ENCODE measurements at places on chromosomes 5 and 9.

DNA sequence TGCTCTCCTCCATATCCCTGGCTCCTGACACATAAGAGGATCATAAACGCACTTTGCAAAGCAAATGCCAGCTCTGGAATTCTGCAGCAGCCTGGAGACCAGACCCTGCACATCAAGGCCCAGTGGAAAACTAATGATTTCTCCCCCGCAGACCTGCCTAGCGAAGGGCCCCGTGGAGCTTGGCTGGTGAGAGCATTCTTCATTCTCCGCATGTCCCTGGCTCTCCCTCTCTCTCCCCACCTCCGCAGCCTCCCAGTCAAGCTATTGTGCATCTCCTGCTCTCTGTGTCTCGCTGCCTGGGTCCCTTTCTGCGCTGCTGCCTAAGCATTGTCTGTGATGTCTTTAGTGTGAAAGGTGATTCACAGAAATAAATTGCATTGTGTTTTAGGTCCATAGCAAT lies 46.7 kb downstream of the GRIA1 start:
- DNase-seq, result no peak

- no peak for DNase-seq
These were observed 75.0 kb upstream of the DAB2IP start for GRCh38 chr9:121576281-121577075.

DNA sequence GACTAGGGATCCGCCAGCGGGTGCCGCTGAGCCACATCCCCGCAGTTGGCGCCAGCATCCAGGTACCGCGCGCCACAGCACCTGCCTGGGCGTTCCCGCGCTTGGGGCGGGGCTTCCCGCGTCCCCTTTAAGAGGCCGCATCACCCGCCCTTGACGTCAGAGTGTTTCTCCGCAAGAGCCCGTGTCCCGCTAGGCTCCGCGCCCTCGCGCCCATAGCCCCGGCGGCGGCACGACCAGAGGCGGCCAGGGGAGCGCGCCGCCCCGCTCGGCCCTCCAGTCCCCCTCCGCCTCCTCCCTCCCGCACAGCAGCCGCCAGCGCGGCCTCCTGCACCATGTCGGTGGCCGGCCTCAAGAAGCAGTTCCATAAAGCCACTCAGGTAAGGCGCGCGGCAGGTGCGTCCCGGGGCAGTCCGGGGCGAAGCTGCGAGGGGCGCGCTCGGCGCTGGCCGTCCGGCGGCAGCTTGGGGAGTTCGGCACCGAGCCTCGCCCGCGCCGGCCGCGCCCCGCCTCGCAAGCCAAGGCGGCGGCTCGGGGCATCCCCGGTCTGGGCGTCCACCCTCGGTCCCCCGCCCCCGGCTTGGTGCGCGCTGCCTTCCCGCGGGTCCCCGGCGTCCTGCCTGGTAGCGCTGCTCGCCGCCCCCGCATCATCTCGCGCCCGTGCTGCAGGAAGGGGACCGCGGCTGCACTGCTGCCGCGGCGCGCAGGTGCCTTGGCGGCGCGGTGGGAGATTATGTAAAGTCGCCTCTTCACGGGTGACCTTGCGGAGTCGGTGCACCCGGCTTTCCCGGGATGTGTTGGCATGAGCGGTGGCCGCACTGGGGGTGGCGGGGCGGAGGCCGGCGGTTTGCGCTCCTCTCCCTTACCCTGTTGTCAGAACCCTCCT lies at the start of gene SH3GL2:
SH3GL2 (plus strand) TSS at position 156 of the 883 bp plus-strand sequence.
- peak; percentile 32 for DNase-seq

DNA sequence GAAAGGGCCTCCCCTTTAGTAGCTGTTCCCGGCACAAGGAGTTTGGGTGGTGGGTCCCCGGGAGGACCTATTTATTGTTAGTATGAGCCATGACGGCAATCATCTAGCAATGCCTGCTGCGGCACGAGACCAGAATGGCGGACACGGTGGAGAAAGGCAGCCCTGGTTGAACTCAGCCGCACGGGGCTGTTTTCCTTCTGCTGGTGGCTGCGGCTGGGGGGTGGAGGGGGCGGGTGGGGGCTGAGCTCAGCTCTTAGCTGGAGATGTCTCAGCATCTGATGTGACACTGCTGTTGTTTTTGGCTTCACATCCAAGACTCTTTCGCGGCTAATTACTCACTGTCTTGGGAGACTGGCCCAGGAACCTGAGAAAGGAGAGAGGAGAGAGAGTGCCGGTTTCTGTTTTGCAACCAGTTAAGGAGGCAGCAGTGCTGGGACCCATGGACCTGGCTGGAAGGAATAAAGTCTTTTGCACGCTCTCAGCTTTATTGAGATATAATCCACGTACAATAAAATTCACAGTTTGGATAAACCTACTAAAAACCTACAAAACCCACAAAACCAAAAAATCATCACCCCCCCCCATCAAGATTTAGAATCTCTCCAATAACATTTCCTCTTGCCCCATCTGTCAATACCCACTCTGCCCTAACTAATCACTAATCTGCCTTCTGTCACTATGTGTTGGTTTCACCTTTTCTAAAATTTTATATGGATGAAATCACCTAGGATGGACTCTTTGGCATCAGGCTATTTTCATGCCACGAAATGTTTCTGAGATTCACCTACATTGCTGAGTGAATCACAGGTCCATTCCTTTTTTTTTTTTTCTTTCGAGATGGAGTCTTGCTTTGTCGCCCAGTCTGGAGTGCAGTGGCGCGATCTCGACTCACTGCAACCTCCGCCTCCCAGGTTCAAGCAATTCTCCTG lies 81.8 kb upstream of the NEURL1B start:
- DNase-seq, result peak; percentile 76

DNA sequence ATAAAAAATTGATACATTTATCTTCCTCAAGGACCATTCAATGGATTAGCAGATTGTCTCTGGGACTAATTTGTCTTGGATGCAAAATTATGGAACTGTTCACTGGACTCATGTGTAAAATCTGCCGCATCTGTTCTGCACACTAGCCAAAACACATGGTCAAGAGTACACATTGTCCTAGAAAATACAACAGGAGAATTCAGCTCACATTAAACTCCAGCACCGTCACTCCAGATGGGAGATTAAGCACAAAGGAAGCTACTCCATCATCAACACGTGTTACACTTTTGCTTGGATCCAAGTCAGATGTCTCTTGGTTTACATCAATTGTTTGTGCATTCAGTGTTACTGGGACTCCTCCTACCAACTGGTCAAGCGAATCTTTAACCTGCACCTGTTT lies 28.8 kb downstream of the C5 start:
- no peak for DNase-seq

DNA sequence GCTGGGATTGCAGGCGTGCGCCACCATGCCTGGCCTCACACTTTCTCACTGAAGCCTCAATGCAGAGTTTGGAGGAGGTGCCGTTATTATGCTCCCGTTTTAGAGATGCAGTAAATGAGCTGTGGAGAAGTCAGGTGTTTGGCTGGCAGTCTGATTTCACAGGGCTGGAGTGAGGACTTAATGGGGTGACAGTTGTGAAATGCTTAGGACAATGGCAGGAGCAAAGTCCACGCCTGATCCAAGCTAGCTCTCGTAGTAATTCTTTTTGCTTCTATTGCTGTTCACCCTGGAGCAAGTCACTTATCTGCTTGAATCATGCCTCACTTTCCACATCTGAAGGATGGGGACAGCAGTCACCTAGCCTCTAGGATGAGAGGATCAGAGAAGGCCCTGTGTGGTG lies 21.8 kb downstream of the UNC5A start:
- no peak for DNase-seq

GRCh38 chr9:101702257-101702656 lies 36.2 kb downstream of the GRIN3A start:
- no peak for DNase-seq

- no peak for DNase-seq
These were observed 76.8 kb downstream of the UBE2QL1 start for GRCh38 chr5:6525422-6525821.

DNA sequence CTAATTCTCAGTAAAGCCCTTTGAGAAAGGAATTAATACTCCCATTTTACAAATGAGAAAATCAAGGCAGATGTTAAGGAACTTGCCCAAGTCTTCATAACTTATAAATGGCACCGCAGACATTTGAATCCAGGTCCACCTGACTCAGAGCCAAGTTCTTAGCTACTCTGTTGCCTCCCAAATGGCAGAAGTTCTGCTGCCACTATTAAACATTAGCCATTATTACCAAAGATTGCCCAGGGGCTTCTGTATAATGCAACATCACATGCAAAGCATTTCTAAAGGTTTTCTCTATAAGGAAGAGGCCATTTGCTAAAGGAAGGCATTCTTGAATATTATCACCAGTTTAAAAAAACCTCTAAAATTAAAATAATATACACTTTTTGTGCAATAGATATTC lies 28.3 kb downstream of the TPD52L3 start:
- DNase-seq, result no peak

DNA sequence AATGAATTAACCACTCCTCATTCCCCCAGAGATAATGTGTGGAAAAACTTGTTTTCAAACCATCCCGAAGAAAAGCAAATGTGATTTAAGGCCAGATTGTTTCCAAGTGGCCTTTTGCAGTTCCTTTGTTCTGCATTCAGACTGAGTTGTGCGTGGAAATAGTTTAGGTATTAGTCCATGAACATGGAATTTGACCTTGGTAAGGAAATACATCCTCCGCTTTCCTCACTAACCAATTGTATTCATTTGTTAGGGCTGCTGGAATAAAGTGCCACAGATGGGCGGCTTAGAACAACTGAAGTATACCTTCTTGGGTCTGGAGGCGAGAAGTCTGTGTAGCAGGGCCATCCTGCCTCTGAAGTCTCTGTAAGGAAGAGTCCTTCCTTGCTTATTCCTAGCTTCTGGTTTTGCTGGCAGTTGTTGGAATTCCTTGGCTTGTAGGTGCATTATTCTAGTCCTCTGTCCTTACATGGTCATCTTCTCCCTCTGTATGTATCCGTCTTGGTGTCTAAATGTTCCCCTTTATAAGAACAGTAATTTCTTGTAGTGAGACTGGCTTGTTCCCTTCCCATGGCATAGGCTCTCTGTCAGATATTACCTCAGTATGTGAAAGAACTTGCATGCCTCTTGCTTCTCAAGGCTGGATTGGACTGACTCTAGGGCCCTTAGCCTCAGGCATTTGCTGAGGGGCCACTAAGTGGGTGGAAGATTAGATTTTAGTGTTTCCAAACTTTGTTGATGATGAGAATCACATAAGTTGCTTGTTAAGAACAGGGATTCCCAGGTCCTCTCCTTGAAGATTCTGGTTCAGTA lies 53.9 kb downstream of the RAI14 start:
- DNase-seq, result peak; percentile 77

DNA sequence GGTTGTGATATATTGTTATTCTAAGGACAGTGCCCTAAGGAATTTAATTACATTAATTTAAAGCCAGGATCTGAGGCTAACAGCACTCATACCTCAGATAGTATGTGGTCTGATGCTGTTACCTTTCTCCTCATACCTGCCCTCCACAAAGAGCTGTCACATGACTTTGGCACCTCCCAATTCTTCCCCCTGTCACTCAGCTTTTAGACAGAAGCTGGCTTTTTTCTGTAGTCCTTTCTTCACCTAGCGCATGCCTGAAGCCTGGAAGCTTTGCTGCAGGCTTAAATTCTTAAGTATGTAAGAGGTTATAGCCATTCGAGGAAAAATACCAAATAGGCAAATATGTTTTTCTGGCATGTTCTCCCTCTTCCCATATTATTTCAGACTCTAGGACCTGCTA lies 61.0 kb upstream of the ADAMTS19 start:
- no peak for DNase-seq

DNA sequence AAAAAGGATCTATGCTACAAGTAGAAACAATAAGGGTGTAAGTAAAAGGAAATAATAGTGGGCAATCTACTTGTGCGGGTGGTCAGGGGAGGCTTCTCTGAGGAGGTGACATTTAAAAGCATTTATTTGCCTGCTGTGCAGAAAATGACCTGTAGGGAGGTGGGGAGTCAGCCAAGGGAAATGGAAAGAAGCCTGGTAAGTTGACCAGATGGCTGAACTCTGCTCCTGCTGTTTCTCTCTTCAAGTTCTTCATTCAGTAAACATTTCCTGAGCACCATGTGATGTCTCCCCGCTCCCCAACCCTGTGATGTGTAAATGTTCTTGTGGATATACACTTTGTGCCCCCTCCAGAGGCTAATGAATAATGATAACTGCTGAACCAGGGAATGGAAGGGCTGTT lies 9.9 kb upstream of the SPIN1 start:
- DNase-seq, result no peak

GRCh38 chr5:160169326-160169725 lies 50.1 kb upstream of the PWWP2A start:
- peak; percentile 78 for DNase-seq

- no peak for DNase-seq
These were observed 42.2 kb upstream of the ADAMTS2 start for GRCh38 chr5:179387151-179388110.

GRCh38 chr5:45686620-45687019 lies 9.6 kb downstream of the HCN1 start:
- no peak for DNase-seq

DNA sequence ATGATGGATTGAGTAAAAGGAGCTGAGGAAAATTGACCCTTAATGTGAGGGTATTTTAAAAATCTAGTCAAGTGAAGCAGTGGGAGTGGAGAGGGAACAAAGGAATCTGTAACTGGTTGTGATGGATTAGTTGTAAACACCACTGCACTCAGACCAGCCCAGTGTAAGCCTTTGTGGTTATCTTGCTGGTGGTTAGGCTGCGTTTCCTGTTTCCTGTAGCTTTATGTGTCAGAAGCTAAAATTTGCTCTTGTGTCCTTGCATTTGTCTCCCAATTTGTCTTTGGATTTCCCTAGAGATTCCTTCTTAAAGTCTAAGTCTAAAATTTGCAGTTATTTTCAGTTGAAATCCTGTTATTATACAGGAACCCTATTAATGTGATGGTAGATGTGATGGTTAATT lies 6.3 kb downstream of the IFNA21 start:
- no peak for DNase-seq

GRCh38 chr5:173155912-173156311 lies 11.6 kb downstream of the BNIP1 start:
- DNase-seq, result no peak

DNA sequence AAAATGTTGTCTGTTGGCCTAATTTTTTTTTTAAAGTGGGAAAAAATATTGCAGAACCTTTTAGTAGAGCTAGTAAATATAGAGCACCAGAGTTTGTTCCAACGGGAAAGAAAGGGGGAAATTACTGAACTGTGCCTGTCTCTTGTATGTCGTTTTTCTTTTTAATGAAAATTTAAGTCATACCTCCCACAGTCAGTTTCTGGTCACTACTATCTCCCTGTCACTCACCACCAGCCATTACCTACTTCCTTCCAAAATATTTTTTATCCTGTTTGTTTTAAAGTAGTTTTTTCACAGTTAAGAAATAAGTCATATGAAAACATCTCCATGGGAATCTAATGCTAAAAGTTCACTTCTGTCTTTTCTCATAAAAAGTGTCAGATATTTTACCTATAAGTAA lies 21.3 kb downstream of the GPR151 start:
- DNase-seq, result no peak

DNA sequence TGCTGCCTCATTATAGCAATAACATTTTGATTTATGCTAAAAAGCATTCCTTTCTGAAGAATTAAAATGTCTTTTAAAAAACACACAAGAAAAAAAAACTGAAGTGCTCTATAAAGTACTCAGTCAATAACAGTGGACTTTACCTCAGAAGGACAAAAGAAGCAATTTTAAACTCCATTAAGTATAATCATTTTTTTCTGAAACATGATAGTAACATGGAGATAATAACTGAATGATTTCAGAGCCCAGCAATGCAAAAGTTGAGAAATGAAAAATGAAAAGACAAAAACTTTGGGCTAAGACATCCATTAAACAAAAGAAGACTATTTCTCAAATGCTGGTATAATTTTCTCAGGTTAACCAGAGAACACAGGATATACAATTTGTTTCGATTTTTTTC lies 78.7 kb downstream of the RFX3 start:
- no peak for DNase-seq

- DNase-seq, result no peak
These were observed 49.5 kb upstream of the SPINK5 start for GRCh38 chr5:148014276-148014675.
